ENCODE measurements at places on chromosomes 4 and X.

GRCh38 chr4:155442267-155443105 is 65.7 kb upstream of the MAP9 start:
- peak; percentile 51 for DNase-seq

GRCh38 chr4:150032541-150032940 is 45.7 kb upstream of the DCLK2 start:
- no peak for DNase-seq

GRCh38 chr4:169147191-169147590 is 123.6 kb downstream of the SH3RF1 start:
- DNase-seq = peak; percentile 35

DNA sequence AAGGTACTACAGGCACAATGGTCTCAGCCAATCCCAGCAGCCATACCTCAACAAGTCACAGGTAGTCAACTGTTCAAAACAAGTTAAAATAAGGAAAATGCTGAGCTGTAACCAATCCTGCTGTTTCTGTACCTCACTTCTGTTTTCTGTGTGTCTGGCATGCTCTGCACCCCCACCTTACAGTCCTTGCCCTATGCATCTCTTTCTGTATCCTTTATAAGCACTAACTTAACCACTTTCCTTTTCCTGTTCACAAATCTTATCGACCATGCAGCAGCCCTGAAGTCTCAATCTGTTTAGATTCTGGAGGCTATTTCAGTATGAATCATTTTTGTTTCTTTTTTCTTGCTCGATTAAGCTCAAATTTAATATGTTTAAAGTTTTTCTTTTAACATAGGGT is 12.5 kb upstream of the FAM13A start:
- no peak for DNase-seq

- no peak for DNase-seq
These were observed 763.0 kb downstream of the DMD start for GRCh38 chrX:32448320-32448719.

GRCh38 chr4:138789796-138790195 is 225.8 kb upstream of the NOCT start:
- DNase-seq = no peak

DNA sequence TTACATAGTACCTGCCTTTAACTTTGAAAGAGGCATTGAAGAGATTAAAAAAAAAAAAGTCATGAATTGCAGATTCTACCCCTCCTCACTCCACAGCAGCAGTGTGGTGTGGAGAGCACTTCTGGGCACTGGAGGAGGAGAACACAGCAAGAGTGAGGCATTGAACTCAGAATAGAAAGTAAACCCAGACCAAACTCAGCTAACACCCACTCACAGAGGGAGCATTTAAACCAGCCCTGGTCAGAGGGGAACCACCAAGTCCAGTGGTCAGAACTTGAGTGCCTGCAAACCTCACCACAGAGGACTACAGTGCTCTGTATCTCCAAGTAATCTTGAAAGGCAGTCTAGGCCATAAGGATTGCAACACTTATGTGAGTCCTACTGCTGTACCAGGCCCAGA is 15.6 kb upstream of the UGT2A1 start:
- DNase-seq = no peak

Data from HFF-Myc (cell line).